HFFc6 (cell line): ENCODE measurements at places on chromosomes 7 and 10. TPM values are rescaled to one million over a fixed set of nuclear protein-coding genes. Genes with fewer than 3 reads are reported as not detected.

GRCh38 chr10:57689596-57690297 lies 577.9 kb downstream of the IPMK start:
- DNase-seq, result no peak

Gene CNNM1
- total RNA-seq, result 3.4 to 5.1 TPM (median 5.0 TPM) in 3 replicates

Gene GCC1
- 15.6 to 16.9 TPM (median 16.7 TPM) in 3 replicates for total RNA-seq

- no peak for DNase-seq
Measured at GRCh38 chr10:117412469-117413010, 37.3 kb upstream of the PDZD8 start.

DNA sequence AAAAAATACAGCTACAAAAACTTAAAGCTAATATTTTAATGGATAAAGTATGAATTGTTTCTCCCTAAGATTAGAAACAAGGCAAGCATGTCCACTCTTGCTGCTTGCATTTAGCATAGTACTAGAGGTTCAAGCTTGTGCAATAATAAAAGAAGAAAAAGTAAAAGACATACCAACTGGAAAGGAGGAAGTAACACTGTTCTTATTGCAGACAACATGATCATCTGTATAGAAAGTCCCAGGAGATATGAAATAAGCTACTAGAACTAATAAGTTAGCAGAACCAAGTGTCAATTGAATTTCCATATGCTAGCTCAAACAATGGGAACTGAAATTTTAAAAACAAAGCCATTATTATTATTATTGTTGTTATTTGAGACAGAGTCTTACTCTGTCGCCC lies 20.0 kb upstream of the RABGEF1 start:
- DNase-seq, result no peak

GRCh38 chr7:48096273-48096672 lies 7.2 kb downstream of the UPP1 start:
- DNase-seq, result no peak

GRCh38 chr7:3747467-3747866 lies 446.4 kb downstream of the SDK1 start:
- no peak for DNase-seq

GRCh38 chr10:36017137-36017536 lies 375.0 kb upstream of the FZD8 start:
- DNase-seq, result no peak

GRCh38 chr7:107579885-107580715 lies at the start of gene BCAP29:
BCAP29 (plus strand) TSS chr7:107580246; CDS start chr7:107580773, 527 bp downstream.
- DNase-seq, result peak; percentile 48

Gene MTPN
- total RNA-seq, result 247 to 263 TPM (median 259 TPM) in 3 replicates

DNA sequence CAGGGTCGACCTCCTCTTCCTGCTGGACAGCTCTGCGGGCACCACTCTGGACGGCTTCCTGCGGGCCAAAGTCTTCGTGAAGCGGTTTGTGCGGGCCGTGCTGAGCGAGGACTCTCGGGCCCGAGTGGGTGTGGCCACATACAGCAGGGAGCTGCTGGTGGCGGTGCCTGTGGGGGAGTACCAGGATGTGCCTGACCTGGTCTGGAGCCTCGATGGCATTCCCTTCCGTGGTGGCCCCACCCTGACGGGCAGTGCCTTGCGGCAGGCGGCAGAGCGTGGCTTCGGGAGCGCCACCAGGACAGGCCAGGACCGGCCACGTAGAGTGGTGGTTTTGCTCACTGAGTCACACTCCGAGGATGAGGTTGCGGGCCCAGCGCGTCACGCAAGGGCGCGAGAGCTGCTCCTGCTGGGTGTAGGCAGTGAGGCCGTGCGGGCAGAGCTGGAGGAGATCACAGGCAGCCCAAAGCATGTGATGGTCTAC lies 46.9 kb downstream of the VWA2 start:
- DNase-seq, result no peak

- peak; percentile 39 for DNase-seq
Measured at GRCh38 chr7:143492799-143493739, 15.4 kb downstream of the TAS2R41 start.

DNA sequence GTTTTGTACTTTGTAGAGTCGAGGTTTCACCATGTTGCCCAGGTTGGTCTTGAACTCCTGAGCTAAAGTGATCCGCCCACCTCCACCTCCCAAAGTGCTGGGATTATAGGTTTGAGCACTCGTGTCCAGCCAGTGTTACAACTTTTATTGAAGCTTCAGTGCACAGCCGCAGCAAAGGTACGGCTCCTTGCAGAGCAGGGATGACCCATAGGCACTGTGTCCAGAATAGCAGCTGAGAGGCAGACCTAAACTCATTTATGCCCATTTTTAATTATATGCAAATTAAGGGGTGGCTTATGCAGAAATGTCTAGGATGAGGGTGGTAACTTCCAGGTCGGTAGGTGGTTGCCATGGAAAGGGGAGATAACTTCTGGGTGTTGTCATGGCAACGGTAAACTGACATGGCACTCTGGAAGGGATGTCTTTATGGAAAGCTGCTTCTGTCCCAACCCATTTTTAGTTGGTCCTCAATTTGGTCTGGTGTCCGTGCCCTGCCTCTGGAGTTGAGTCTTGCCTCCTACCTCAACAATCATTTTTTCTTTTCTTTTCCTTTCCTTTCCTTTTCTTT lies 22.7 kb downstream of the NYAP1 start:
- DNase-seq, result no peak
